Type B pancreatic cell (in vitro differentiated cells): ENCODE measurements at places on chromosomes 3 and 15. TPM values are rescaled to one million over a fixed set of nuclear protein-coding genes. Genes with fewer than 3 reads are reported as not detected.

The AMT gene
- total RNA-seq: 12.5 and 21.6 TPM in 2 replicates

The GP5 gene
- total RNA-seq: 0.10 TPM in 1 of 2 replicates, not detected in the other

The LYZL4 gene
- 0.36 TPM in 1 of 2 replicates, not detected in the other for total RNA-seq

The NME9 gene
- 0.40 and 3.7 TPM in 2 replicates for total RNA-seq

The TRPM1 gene
- total RNA-seq: 9.5 TPM in 1 of 2 replicates, not detected in the other

The CCDC12 gene
- total RNA-seq: 46.7 and 49.7 TPM in 2 replicates

The COL7A1 gene
- total RNA-seq: 17.6 and 32.3 TPM in 2 replicates

The WDR72 gene
- 2.0 and 6.9 TPM in 2 replicates for total RNA-seq

The AGTR1 gene
- total RNA-seq: 0.90 and 2.4 TPM in 2 replicates

The SPSB4 gene
- total RNA-seq: 4.7 and 23.8 TPM in 2 replicates
